Ecto neural progenitor cell (in vitro differentiated cells): ENCODE measurements at places on chromosomes 4 and X.

GRCh38 chrX:6861456-6861855, 286.1 kb upstream of the STS start:
- DNase-seq: no peak

GRCh38 chr4:172826861-172827260, 341.8 kb upstream of the GALNT7 start:
- no peak for DNase-seq

GRCh38 chr4:183588169-183588675, 70.8 kb downstream of the RWDD4 start:
- no peak for DNase-seq

DNA sequence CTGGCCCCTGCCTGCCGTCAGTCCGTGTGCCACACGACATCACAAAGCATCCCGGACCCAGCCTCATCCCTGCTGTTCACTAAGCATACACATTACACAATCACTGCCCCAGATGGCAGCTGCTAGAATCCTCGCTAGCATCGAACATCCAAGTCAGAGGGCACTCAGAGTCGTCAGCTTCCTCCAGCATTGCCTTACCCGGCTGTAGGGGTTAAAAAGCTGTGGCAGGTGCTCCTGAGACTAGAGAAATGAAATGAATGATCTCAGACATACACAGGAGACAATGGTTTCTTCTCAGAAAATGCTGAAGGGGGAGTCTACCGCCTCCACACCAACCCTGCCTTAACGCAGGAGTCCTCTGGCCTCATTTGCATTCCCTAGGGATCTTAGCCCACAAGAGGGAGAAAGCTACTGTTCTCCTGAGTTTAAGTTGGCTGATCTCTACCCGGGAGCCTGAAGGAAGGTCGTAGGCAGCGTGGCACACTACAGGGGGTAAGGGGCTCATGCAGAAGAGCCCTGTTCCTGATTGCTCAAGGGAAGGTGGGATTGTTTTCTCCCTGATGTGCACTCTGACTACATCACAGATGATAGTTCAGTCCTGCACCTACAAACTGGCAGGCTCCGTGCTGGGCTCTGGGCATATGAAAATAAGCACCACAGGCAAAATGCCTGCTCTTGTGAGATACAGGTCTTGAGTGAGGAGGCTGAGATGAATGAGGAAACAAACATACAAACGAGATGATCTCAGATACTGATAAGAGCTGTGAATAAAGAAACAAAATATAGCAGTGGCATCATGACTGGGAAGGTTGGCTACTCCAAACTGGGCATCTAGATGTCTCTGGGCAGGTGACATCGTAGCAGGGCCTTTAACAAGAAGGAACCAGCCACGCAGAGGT, 2.6 kb upstream of the KIAA0232 start:
- no peak for DNase-seq

- DNase-seq: no peak
These were observed 301.7 kb upstream of the DIPK2B start for GRCh38 chrX:45502396-45502795.

GRCh38 chrX:49042581-49043219, 457 bp downstream of the TFE3 start:
- DNase-seq: no peak

DNA sequence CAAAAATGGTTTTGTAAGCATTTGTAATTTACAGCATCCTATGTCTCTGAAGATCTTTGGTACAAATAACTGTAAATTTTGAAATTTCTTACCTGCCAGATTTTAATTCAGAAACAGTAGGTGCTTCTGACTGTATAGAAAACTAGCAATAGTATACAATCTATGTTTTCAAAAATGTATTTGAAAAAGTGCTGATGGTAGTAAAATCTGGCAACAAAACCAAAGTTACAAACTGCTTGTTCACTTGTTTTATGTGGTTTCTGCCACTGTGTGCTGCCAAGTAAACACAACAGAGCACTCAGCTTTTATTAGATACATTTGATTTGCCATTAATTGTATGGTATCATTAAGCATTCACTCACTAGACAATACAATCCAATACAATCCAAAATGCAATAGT, 206.1 kb downstream of the CPE start:
- DNase-seq: no peak

DNA sequence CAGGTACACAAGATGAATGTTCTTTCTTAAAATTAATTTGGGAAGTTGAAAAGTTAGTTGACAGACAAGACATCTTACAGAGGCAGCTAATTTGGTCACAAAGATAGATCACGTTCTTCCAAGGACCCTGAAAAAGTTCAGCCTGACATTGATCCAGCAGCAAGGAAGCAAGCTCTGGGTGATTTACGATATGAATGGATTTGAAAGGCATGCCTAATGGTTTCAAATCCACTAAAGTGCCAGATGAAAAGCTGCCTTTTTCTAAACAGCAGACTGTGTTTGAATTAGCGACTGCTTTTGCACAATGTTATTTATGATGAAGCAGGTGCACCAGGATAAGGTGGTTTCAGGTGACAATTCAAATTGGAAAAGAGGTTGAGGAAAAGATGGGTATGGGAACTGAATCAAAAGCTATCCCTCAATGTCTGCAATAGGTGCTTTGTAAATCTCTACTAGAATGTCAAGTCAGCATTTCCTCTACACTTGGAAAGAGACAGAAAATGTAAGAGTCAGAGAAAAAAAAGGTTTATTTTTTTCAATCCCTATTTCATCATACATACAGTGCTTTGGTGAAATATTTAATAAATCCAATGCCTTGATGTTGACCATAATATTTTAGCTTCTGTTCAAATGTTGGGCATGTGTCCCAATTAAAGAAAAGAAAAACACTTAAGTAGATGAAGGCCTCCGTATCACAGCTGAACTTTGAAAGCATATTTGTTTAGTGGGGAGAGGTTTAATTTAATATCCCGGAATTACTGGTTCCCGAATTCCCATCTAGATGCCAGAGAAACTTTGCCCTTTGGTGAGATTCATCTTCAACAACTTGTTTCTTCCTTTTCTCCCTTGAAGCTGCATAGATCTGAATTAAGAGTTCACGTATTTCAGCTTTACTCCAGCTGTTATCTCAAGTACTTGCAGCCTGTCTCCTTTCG, 6.0 kb downstream of the RASGEF1B start:
- no peak for DNase-seq

- DNase-seq: no peak
These were observed 576.8 kb upstream of the SMIM31 start for GRCh38 chr4:164177153-164177552.

- no peak for DNase-seq
These were observed 367.8 kb upstream of the SLC7A11 start for GRCh38 chr4:138609943-138610350.

DNA sequence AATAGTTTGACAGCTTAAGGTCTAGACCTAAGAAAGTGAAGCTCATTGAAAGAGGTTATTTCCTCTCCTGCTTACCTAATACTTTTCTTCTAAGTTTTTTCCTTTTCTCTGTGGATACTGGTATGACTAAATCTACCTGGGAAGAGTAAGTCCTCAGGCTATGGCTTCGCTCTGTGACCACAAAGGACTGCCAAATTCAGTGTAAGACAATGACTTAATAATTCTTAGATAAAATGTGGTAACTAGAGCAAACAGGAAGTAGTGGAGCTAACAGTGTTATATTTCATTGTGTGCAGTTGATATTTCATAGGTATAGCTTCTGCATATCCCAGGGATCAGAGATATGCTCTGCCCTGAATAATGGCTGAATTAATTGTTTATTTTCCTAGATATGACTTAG, 418.9 kb downstream of the CCSER1 start:
- DNase-seq: no peak

DNA sequence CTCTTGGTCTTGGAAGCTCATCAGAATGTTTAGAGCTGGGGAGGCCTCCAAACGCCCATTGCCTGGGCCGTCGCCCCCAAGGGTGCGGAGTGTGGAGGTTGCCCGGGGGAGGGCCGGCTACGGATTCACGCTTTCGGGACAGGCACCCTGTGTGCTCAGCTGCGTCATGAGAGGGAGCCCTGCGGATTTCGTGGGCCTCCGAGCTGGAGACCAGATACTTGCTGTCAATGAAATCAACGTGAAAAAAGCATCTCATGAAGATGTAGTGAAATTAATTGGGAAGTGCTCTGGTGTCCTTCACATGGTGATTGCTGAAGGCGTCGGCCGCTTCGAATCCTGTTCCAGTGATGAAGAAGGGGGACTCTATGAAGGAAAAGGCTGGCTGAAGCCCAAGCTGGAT, 23.3 kb downstream of the RGS12 start:
- no peak for DNase-seq

GRCh38 chr4:64368741-64369140, 40.5 kb downstream of the TECRL start:
- DNase-seq: no peak
